IPS DF 6.9 (cell line): ENCODE measurements at places on chromosomes 3 and 15.

DNA sequence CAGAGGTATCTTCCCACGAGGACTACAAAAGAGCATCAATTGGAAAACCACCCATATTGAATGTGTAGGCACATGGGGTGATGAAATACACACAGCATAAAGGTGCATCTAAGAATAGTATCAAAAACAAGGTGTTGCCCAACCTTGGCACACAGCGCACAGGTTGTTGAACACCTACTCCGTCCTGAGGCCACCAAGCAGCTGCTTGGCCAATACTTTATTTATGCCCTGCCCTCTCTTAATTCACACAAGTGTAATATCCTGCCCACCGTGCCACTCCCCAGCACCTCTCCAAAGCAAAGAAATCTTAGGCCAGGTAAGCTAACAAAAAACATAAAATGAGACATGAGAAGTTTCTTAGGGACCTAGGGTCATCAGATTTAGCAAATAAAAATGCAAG lies 31.2 kb downstream of the WWTR1 start:
- DNase-seq, result no peak

GRCh38 chr15:62545467-62546227 lies 380.6 kb upstream of the C2CD4B start:
- DNase-seq, result no peak

DNA sequence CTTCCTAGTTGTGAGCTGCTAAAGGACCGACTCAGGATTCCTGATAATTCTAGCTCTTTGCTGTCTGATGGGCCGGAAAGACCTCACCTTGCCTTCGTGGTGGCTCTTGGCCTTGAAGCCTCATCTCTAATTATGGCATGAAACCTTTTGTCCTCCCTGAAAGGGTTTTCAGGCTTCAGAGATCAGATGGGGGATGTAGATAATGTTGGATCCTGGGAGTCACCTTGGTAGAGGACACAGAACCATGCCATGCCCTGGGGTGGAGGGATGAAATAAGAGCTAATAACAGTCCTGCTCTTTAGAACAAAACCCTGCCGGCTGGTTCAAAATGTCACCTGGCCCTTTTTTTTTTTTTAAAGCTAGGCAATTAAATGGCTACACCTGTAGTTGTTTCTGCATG lies 50.8 kb upstream of the SYN2 start:
- no peak for DNase-seq

DNA sequence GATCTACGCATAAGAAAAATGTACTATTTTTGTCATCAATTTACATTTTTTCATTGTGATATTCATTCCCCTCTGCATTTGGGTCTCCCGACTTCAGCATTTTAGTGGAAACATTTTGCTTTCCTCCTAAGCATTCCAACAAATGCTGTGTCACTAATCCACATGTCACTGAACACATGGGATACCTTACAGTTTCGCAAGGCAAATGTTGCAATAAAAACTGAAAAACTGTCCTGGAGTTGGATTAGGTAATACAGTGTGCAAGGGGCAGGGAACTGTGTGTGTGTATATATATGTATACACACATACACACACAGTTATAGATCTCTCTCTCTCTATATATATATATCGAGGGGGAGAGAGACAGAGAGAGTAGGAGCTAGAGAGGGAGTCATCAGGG lies 632.2 kb downstream of the MAGI1 start:
- DNase-seq, result no peak

DNA sequence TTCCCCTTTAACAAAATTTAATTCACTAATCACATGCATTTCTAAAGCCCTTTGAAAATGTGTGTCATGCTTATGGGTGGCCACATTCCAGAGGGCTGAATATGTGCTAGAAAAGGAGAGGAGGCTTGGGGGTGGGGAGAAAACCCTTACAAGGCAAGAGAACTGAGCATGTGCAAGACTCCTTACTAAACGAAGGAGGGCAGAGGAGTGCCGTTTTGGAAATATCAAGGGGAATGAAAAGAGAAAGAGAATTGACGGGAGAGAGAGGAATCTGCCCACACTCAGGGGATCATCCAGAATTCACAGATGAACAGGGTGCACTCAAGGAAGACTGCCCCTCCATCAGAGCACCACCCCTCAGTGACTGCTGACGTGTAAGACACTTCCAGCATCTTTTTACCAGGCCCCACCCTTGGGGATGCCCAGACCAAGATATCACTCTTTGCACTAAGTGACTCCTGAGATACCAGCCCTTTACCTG lies 37.9 kb upstream of the TSC22D2 start:
- no peak for DNase-seq
